ENCODE measurements at places on chromosomes 1 and 21.
A peak's percentile ranks its signal among the peaks of the same experiment; 100 is the strongest.

DNA sequence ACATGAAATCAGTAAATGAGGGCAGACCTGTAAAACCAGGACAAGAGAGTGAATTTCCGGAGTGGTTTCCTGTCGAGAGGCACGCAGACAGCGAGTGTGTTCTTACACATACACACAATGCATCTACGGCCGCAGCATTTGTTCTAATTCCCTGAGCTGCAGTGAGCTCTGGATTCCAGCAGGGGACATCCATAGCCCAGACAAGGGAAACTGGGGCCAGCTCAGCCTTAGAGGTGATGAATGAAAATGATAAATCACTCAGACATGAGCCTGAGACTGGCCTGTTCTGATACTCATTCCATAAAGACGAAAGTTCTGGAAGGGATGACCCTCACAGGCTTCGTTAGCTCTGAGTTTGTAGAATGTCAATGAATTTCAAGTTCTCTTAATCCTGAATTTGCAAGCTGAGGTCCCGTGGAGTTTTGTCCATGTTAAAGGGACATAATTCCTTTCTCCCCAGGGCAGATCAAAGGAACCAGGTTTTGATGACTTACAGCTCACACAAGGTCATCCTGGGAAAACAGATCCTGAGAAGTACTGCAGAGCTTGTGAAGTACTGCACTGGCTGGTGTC is 207.9 kb upstream of the C1orf87 start:
- DNase-seq = peak; percentile 27

- no peak for DNase-seq
Measured at GRCh38 chr21:45854690-45855247, 126.8 kb upstream of the COL6A1 start.

- no peak for DNase-seq
Measured at GRCh38 chr1:6105763-6106162, 60.1 kb downstream of the KCNAB2 start.

GRCh38 chr1:25757151-25757845 is 42.7 kb upstream of the SELENON start:
- DNase-seq = no peak

All from stimulated activated CD4-positive, alpha-beta T cell treated with anti-CD3 and anti-CD28 coated beads, Interleukin-1b, Interleukin-23, amount 100 ng/mL, for 48 hours (primary cell).